ENCODE measurements at places on chromosomes 1 and 21.

- DNase-seq = peak; percentile 87
Observed at GRCh38 chr1:177586429-177586828, 383.4 kb downstream of the SEC16B start.

DNA sequence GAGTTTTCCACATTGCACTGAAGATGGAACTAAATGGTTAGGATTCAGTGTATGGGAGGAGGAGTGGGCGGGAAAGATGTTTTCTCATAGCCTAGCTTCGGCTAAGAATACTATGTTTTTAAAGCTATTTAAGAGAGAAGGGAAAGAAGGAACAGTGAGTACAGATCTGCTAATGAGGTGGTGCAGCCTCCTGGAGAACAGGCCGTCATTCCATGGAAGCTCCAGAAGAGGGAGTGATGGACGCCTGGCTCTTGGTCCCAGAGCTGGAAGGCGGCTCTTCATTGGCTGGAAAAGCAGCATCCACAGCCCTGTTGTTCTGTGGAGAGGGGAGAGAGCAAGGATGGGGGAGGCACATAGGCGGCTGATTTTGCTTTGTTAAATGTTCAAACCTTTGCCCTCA is 6.9 kb downstream of the CAMK1G start:
- no peak for DNase-seq

DNA sequence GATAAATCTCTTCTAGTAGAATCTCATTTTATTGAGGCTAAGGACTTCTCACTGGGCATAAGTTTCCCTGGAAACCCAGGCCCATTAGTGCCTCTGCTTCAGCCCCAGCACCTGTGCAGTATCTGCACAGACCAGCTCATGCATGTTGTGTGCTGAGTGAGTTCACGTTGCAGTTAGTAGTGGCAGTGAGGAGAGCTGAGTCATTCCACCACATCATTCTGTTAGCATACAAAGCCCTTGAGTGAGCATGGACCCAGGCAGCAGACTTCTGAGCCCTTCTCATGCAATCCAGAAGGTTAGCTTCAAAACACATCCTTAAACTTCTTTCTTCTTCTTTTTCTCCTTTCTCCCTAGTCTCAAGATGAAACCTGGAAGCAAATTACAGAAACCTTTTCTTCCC is 45.8 kb upstream of the NTPCR start:
- peak; percentile 22 for DNase-seq

- DNase-seq = no peak
Observed at GRCh38 chr1:209657140-209657879, 5.1 kb upstream of the LAMB3 start.

- DNase-seq = no peak
Observed at GRCh38 chr1:46102769-46103476, 29.5 kb downstream of the PIK3R3 start.

GRCh38 chr1:185059950-185060571 is 14.7 kb downstream of the RNF2 start:
- no peak for DNase-seq

DNA sequence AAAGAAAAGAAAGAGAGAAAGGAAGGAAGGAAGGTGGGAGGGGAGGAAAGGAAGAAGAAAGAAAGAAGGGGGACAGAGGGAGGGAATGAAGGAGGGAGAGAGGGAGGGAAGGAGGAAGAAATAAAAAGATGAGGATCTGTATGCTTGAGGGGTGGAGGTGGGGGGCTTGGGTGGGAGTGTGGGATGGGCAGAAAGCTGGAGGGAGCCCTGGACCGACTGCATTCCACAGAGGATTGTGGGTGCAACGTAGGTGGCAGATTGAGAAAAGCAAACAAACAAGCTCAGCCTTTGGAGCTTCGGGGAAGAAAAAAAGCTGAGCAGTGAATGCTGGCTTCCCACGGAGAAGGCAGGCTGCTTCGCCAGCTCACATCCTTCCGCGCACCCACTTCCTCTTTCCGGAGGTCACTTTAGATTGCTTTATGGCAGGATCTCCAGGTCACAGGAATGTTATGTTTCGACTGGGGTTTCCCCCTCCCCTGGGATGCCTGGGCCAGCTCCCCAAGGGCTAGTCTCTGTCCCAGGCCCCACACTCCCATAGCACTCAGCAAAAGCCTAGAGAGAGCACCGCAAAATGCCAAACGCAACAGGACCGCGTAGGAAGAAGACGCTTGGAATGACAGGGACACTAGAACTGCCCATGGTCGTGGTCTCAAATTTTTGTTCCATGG is 20.7 kb upstream of the LGALS8 start:
- peak; percentile 72 for DNase-seq

GRCh38 chr1:241612533-241613477 is 27.4 kb downstream of the CHML start:
- peak; percentile 86 for DNase-seq

GRCh38 chr1:152533327-152533938 is 19.2 kb downstream of the CRCT1 start:
- peak; percentile 13 for DNase-seq

GRCh38 chr1:186985889-186986491 is 157.2 kb downstream of the PLA2G4A start:
- peak; percentile 70 for DNase-seq

DNA sequence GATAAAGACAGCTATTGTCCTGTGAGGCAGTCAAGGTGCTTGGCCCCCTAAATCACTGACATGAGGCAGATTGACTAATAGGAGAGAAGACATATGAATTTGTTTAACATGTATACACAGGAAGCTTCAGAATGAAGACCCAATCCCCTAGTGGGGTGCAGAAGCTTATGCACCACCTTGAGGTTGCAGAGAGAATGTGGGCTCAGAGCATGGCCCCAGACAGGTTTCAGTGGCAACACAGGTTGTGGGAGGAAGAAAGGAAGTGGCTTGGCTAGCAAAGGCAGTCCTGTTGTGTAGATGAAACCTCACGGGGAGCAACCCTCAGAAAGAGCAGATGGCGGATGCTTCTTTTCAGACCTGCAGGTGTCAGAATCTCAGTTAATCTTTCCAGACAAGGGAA is 37.0 kb upstream of the PARP1 start:
- DNase-seq = no peak
